ENCODE measurements at places on chromosomes 5 and 9.

DNA sequence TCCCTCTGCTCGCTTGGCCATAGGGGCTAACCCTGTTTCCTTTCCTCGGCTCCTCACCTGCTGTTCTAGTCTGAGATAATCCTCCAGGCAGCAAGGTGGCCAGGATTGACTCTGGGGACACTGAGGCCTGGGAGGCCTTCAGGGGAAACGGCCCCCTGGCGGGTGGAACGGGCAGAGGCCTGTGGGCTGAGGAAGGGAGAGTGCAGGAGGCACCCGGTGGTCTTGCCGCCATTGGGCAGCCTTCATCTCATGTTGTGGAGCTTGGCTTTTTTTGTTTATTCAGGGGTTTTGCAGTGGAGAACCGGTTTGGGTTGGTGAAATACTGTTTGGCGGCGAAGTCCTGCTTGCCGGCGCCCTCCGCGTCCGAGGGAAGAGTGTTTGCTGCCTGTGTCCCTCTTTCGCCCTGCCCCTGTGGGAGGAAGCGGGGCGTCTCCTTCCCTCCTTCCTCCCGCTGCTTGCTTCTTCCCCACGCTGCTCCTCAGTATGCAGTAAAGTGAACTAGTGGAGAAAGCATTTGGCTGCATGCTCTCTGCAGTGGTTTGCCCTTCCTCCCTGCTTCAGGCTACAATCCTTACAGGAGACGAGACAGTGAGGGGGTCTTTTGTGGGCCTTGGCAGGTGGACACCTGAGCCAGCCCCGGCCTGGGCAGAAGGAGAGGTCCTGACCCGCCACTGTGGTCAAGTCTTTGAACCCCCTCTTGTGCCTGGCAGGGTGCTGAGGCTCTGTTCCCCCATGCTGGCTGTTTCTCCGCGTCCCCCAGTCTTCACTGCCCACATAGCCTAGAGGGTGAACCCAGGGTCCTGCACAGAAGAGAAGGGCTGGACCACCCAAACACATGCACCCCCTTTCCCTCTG, 30.8 kb upstream of the PRDM12 start:
- no peak for DNase-seq

- no peak for DNase-seq
Observed at GRCh38 chr5:141567513-141568117, 51.2 kb downstream of the DIAPH1 start.

GRCh38 chr5:52769061-52769460, 18.7 kb upstream of the ITGA1 start:
- DNase-seq: no peak

GRCh38 chr5:159873680-159874079, 42.6 kb upstream of the ADRA1B start:
- no peak for DNase-seq

- DNase-seq: no peak
Observed at GRCh38 chr9:113578882-113579282, 115.4 kb downstream of the RGS3 start.

DNA sequence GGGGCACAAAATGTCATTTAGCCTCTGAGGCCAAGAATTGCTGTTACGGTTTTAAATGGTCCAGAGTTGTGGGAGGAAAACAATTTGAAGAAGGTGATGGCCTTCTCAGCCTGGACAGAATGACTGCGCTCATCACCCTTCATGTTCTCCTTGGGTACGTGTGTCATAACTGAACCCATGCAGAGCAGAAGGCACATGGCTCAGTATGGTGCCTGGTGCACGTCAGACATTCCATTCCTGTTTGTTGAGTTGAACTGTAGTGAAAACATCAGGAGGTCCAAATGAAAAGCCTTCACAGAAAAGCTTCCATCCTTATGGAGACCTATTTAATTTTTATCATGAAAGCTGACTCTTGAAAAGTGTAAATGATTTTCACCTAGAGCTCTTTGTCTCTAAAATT, 133.2 kb downstream of the CFAP90 start:
- DNase-seq: no peak

DNA sequence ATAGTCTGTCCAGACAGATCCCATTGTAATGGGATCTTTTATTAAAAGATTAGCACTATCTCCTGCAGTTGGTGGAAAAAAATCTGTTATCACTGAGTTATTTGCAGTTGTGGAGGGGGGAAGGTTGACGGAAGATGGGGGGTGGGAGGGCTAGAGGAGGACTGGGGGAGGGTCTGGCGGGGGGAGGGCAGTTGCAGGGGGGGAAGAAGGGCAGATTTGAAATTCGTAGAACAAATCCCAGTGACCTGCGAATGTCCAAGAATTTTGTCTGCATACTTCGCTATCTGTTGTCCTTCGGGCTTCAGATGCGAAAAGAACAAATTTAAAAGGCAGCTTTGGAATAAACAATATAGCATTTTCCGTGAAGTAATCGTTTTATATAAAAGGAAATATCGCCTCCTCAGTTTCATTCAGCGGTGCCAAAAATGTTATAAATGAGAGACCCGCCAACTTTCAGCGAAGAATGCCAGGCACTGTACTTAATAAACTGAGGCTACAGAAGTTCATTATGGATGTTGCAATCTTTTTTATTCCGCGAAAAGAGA, 1.3 kb upstream of the FST start:
- no peak for DNase-seq

- DNase-seq: no peak
Observed at GRCh38 chr5:158684469-158684868, 415.2 kb downstream of the EBF1 start.

DNA sequence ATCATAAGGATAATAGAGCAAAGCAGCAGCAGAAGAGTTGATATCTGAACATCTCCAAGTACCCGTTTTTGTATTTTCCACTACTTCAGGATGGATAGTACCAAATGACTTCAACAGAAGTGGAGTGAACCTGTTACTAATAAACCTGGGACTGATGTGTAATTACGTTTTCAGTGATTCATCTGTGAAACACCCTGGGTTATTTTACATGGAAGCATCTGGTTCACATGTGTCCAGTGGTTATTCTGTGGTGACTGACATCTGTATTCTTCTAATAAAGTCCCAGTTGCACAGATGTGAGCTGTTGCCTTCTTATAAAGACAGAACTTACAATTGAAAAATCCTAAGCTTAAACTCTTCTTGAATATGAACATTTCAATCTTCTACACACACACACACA, 139.7 kb upstream of the VCAN start:
- DNase-seq: no peak

- DNase-seq: no peak
Observed at GRCh38 chr5:130462516-130462915, 558.3 kb downstream of the CHSY3 start.

- no peak for DNase-seq
Observed at GRCh38 chr5:58491216-58491892, at the start of gene GAPT. Gene GAPT, plus strand, starts transcription at chr5:58491435. Its CDS starts 3,102 bp downstream, at chr5:58494537.

DNA sequence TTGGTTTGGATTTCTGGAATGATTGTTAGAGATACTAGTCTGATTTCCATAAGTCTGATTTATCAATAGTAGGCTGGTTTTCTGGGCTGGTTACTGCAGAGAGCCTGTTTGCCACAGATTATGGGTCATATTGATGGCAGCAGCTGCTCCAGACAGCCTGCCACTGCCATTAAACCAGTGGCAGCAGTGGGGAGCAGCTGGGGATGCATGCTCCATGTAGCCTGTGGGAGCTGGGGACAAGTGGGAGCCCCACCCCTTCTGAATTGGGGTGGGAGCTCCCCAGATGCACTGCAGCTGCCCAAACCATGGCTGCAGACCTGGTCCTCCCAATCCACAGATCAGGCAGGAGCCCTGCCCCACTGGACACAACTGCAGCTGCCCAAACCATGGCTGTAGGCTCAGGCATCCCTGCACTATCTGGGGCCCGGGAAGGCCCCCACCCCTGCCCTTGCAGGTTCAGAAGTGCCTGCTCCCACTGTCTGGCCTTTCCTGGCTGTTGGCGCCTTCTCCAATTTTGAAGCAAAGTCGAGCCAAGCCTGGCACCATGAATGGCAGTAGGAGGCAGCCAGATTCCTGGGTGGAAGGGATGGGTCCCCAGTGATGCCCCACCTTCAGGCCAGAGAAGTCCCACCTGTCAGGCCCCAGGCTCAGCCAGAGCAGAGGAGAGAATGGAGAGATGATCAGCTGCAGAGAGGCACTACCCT, 402.9 kb upstream of the TYRP1 start:
- DNase-seq: no peak

GRCh38 chr9:131674425-131675421, 65.2 kb downstream of the RAPGEF1 start:
- DNase-seq: no peak

GRCh38 chr5:33337637-33337992, 103.2 kb upstream of the TARS1 start:
- no peak for DNase-seq

- no peak for DNase-seq
Observed at GRCh38 chr5:54084696-54085095, 225.7 kb downstream of the ARL15 start.

GRCh38 chr9:104843644-104844240, 79.8 kb downstream of the NIPSNAP3B start:
- no peak for DNase-seq

DNA sequence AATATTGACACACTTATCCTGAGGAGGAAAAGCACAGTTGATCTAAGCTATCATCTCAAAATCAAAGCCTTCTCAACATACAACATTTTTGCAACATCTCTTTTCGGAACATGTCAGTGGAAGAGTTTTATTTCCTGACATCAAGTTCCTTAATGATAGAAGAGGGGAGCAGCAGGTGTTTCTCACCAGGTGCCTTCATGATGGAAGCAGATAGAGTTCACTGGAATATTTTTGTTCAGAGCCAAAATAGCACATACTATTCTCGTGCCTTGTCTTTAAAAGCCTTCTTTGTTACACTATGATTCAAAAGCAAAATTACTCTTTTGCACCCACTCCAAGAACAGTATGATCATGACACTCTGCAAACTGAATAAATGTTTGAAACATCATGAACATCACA, 176.9 kb upstream of the CCNG1 start:
- DNase-seq: no peak

GRCh38 chr5:168366116-168366515, 74.7 kb downstream of the WWC1 start:
- DNase-seq: no peak

GRCh38 chr9:32825203-32825602, 41.9 kb downstream of the TMEM215 start:
- no peak for DNase-seq

GRCh38 chr5:148740079-148740858, 85.9 kb upstream of the HTR4 start:
- DNase-seq: no peak

DNA sequence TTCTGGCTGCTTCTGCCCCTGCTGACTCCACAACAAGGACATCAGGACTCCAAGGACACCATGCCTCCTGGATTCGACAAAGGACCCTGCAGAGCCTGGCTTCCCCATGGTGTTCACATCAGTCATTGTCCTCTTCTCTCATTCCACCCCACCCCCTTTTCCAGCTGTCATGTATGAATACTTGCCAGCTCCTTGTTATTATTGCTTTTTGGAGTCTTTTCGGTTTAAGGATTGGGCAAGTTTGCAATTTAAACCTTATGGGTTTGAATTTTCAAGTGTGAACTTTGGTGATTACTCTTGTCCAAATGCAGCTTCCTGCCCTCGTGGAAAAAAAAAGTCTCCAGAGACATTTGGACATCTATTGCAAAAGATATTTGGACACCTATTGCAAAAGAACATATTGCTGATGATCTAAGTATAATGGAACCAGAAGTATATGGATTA, 14.2 kb upstream of the LVRN start:
- no peak for DNase-seq

DNA sequence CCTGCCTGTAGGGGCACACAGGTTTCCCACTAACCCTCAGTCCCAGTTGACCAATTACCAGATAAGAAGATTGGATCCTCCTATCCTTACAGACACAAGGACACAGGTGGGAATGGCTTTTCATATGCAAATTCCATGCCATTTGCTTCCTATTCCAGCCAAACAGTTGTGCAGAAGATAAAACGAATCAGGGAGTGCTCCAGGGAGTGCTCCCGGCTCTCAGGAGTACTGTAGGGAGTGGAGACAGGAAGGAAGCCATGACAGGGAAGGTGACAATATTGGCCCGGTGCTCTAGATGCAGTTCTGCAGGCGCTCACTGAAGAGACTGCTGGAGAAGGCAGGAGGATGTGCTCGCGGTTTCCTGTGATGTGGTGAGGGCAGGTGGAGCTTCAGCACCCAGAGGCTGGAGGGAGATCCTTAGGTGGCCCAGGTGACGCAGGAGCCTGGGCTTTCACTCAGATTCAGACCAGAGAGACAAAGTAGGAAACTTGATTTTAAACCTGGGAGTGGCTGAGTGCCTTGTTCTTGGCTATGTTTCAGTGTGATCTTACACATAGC, 260.0 kb downstream of the AUH start:
- no peak for DNase-seq

GRCh38 chr9:20722221-20722620, 38.2 kb downstream of the FOCAD start:
- DNase-seq: no peak

DNA sequence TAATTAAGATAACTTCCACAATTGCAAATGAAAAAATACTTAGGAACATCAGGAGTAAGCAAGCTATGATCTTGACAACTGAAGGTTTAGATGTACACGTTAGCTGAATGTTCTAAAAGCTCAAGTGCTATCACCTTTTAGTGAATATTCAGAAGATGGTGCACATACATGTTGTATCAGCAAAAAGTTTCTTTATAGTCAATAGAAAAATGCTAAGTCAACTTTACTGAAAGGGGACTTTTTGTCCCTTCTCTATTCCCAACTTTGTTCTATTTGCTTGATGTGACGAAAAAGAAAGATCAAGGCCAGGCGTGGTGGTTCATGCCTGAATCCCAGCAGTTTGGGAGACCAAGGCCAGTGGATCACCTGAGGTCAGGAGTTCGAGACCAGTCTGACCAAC, 7.6 kb upstream of the RGMB start:
- DNase-seq: no peak

- DNase-seq: no peak
Observed at GRCh38 chr5:137642091-137642490, 93.8 kb downstream of the KLHL3 start.

DNA sequence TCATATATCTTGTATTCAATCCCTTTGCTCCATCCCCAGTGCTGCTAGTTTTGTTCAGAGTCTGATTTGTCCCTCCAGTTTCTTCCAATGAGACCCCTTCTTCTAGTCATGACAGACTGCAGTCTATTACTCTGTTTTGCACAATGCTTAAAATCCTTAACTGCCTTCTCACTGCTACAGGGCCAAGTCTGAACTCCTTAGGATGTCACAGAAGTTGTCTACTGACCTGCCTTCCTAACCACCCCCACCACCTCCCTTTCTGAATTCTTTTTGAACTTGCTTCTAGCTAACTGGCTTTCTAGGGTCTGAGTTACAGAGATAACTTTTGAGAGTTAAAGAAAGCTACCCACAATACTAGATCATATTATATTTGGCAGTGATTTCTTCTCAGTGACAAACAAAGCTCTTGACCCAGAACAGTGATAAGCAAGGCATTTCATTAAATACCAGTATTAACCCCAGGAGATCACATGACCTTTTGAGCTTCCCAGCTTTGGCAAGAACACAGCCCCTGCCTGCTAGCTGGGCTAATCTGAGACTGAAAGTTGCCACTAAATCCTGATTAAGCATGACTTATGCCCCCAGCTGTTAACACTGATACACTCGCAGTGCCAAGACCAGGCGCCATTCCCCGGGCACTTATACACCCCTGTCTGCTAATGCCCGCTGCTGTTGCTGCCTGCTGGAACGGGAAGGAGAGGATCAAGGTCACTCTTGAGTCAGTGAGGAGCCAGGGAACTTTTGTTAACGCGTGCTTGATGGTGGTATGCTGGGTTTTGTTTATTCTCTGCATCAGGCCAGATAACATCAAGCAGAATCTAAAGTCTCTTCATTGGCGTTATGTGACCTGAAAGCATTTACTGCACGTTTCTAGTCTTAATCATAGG, 36.4 kb upstream of the ADAMTSL1 start:
- DNase-seq: peak; percentile 6

All from NCI-H1417 (cell line).